ENCODE measurements at places on chromosomes 3 and 15.

DNA sequence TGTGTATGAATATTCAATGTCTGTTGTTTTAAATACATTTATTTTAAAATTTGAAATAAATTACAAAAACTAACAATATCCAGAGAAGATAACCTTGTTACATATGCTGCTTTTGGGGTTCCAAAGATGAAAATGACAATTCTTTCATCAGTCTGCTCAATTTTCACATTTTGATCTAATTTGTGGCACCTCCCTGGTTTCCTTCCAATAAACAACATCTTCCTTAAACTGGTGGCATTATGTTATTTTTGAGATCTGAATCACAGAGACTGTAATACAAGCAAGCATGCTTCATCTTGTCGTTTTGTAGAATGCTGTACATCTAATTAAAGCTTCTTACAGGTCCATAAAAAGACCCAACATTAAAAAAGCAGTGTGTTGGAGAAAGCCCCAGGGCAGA is 2.2 kb upstream of the SNRK start:
- peaks cover 12% of the 10 kb centered on the region for H3K4me1 ChIP-seq
- H3K27ac ChIP-seq: no peak overlapping the region
- peaks cover 6% of the 10 kb centered on the region for H3K27me3 ChIP-seq
- no peak overlapping the region for H3K4me3 ChIP-seq

DNA sequence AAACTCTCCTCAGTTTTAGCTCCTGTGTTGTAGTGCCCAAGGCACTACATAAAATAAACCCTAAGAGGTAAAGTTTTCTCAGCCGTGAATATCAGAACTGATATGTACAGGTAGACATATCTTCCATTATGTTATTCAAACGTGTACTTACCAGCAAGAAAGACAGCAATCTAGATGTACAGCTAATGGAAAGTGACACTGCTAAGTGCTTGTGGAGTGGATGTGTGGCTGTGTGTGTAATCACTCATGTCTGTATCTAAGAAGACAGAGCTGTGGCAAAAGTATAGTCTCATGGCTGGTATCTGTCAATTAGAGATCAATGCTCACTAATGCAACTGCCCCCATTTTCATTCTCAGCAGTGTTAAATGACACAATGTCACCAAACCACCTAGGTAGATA is 101.3 kb downstream of the FMN1 start:
- DNase-seq: no peak
- H3K36me3 ChIP-seq: peaks cover under 1% of the 10 kb centered on the region
- H3K4me1 ChIP-seq: peaks cover 12% of the 10 kb centered on the region
- H3K27me3 ChIP-seq: no peaks in the 10 kb centered on the region
- H3K27ac ChIP-seq: no peak overlapping the region

DNA sequence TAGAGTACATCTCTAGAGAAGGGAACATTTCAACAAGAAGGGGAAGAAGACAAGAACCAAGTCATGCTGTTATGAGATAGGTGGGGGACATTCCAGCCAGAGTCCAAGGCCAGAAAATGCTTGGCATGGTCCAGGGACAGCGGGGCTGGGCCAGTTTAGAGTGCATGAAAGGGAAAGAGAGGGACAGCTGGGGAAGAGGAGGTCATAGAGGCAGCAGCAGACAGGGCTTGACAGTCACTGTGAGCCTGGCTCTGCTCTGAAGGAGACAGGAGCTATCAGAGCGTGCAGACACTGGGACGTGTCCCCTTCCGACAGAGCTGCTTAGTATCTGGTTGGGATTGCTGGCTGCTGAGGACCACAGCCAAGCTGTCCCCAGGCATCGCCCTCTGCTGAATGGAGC is 35.7 kb upstream of the PRR20G start:
- no peaks in the 10 kb centered on the region for H3K4me1 ChIP-seq
- H3K27ac ChIP-seq: no peak overlapping the region
- no peak overlapping the region for H3K4me3 ChIP-seq

GRCh38 chr15:70054366-70054765 is 43.4 kb downstream of the TLE3 start:
- H3K36me3 ChIP-seq: peaks cover 69% of the 10 kb centered on the region
- no peaks in the 10 kb centered on the region for H3K27me3 ChIP-seq
- H3K27ac ChIP-seq: peak overlapping the region; percentile 57
- DNase-seq: no peak

DNA sequence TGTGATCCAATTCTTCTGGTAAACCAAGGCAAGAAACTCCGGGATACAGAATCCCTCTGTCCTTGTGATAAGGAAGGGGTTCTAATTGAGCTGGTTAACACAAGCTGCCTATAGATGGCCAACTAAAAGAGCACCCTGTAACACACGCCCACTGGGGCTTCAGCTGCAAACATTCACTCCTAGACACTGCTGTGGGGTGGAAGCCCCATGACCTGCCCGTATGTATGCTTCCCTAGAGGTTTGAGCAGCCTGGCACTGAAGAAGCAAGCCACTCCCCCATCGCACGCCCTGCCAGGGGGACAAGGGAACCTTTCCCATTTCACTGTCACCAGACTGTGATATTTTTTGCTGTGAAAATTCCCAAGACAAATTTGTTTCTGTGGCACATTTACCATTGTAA is 516.9 kb upstream of the GOLIM4 start:
- no peak overlapping the region for H3K27ac ChIP-seq
- no peak for DNase-seq
- no peaks in the 10 kb centered on the region for H3K4me1 ChIP-seq
- H3K4me3 ChIP-seq: no peak overlapping the region

- H3K27me3 ChIP-seq: no peaks in the 10 kb centered on the region
- H3K4me1 ChIP-seq: no peaks in the 10 kb centered on the region
- H3K27ac ChIP-seq: no peak overlapping the region
- H3K36me3 ChIP-seq: no peaks in the 10 kb centered on the region
These were observed 44.0 kb downstream of the OTOL1 start for GRCh38 chr3:161540594-161540993.

- H3K36me3 ChIP-seq: peaks cover 10% of the 10 kb centered on the region
- DNase-seq: no peak
- H3K27ac ChIP-seq: no peak overlapping the region
- peaks cover 33% of the 10 kb centered on the region for H3K4me1 ChIP-seq
- no peak overlapping the region for H3K4me3 ChIP-seq
These were observed 1.8 kb downstream of the PIK3CA start for GRCh38 chr3:179149951-179150350.

GRCh38 chr3:16898595-16899395 is 14.0 kb downstream of the PLCL2 start:
- peaks cover 86% of the 10 kb centered on the region for H3K4me1 ChIP-seq
- DNase-seq: no peak
- peak overlapping the region; percentile 24 for H3K4me3 ChIP-seq
- H3K27me3 ChIP-seq: no peaks in the 10 kb centered on the region
- peak overlapping the region; percentile 74 for H3K27ac ChIP-seq
- H3K36me3 ChIP-seq: peaks cover 10% of the 10 kb centered on the region

DNA sequence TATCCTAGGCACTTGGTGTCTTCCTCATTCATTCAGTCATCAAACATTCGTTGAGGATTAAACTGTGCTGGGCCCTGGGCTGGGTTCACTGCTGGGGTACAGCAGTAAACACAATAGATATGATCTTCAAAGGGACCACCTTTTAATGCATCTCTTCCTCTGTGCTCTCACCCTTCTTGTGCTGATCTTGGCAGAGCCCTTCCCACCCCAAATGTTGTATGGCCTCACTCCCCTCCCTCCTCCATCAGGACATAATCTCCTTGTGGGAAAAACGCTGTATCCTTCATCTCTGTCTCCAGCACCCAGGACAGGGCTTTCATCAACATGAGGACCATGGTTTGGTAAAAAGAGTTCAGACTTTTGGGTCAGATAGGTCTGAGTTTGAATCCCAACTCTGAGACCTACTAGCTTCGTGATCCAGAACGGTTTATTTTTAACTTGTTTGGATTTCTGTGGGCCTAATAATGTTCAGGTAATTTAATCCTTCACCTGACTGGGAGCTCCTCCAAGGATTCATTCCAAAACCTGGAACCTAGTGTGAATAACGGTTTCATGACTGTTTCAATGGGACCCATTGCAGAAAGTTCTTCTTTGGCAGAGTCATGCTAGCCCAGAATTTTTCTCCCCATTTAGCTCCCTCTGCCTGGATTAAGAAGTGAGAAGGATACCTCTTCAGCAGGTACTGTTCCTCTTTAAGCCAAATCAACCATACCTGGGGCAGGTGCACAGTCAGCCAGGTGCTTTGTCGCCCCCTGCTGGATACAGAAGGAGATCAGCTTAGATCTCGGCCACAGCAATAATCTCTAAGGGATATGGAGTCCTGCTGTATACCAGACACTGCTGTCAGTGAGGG is 5.2 kb upstream of the WNT7A start:
- no peak overlapping the region for H3K4me3 ChIP-seq
- no peaks in the 10 kb centered on the region for H3K36me3 ChIP-seq
- H3K27ac ChIP-seq: no peak overlapping the region
- H3K27me3 ChIP-seq: peaks cover 48% of the 10 kb centered on the region
- DNase-seq: peak; percentile 58

All from central memory CD8-positive, alpha-beta T cell (primary cell).